HT-29 (cell line): ENCODE measurements at places on chromosomes 3 and 15. TPM values are rescaled to one million over a fixed set of nuclear protein-coding genes. Genes with fewer than 3 reads are reported as not detected.
A peak's percentile ranks its signal among the peaks of the same experiment; 100 is the strongest.

DNA sequence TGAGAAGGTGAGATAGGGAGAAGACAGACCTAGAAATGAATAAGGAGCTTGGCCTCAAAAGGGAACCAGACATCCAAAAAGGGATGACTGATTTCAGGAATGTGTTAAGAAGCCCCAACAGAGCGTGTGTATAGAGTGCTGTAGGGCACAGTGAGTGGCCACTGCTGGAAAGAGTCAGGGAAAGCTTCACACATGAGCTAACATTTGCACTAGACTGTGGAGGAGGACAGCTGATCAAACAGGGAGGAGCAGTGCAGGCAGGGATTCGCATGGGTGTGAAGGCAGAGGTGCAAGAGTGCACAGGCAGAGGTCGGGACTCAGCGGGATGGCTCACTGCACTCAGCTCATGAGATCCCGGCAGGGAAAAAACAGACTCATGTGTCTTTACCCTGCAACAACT lies 61.8 kb downstream of the NPTN start:
- DNase-seq = no peak

GRCh38 chr3:73727854-73728253 lies 103.1 kb upstream of the PDZRN3 start:
- DNase-seq = no peak

The NEK4 gene
- 14.6 and 15.6 TPM in 2 replicates for total RNA-seq

- DNase-seq = no peak
Observed at GRCh38 chr3:83877910-83878309, 1080.9 kb upstream of the CADM2 start.

The MAGI1 gene
- 15.6 and 26.2 TPM in 2 replicates for total RNA-seq

GRCh38 chr3:169112153-169112892 lies 551.2 kb downstream of the MECOM start:
- DNase-seq = no peak

DNA sequence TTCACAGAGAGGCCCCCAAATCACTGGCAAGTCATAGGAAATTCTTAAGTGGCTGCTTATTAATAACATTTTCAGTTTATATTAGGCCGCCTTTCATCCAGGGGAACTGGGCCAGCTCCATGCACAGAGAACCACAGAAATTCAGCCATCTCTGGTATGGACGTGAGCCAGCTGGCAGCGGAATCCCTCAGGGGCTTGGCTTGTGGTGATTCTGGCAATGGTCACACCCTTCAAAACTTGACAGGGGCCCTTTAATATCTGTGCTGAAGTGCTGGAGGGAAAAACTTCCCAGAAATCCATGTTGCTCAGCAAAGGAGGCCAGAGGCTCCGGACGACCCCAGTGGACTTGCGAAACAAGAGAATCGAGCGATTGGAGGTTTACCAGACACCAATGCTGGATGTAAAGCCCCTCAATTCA lies 11.3 kb downstream of the PRICKLE2 start:
- DNase-seq = peak; percentile 29

DNA sequence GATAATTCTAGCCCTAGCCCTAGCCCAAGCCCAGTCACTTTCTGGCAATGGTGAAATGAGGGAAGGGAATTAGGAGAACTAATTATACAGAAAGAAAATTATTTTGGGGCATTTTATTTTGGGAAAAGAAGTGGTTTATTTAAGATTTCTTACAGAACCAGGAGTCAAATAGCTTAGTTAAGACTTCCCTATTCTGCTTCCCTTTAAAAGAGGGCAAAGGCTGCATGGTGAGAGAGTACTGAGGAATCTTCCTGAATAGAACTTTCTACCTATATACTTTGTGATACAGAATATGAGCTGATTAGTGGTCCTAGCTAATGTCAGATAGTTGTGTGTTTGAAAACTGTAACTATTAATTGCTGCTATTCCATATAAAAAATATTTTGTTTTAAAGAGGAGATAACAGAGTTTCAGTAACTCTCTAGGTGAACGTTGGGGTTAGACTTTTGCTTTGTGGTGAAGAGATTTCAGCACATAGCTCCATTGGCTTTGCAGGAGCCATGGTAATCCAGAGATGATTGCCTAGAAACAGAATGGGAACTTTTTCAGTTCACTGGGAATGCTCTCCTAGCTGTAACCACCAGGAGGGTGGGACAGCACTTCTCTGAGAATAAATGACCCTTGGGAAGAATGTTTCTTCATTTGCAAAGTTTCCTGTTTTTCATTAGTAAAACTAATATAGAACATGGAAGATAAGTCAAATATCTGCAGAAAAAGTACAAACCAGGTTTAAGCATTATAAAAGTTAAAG lies 5.3 kb upstream of the GCSAM start:
- no peak for DNase-seq

GRCh38 chr3:183766107-183766506 lies 59.3 kb downstream of the MAP6D1 start:
- DNase-seq = no peak

GRCh38 chr3:98699132-98699531 lies 64.0 kb upstream of the ST3GAL6 start:
- DNase-seq = no peak

The ROBO2 gene
- 0.55 and 2.8 TPM in 2 replicates for total RNA-seq

DNA sequence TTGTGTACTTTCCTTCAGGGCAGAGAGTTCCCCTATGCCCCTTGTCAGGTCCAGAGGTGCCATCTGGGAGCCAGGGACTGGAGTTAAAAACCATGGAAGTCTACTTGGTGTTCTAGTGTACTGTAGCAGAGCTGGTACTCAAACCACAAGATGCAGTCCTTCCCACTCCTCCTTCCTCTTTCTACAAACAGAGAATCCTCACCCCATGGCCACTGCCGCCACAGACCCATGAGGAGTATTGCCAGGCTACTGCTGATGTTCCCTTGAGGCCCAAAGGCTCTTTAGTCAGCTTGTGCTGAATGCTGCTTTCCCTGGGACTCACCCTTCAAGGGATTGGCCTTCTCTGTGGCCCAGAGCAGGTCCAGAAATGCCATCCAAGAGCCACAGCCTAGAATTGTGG lies 229.2 kb upstream of the ZPLD1 start:
- no peak for DNase-seq

DNA sequence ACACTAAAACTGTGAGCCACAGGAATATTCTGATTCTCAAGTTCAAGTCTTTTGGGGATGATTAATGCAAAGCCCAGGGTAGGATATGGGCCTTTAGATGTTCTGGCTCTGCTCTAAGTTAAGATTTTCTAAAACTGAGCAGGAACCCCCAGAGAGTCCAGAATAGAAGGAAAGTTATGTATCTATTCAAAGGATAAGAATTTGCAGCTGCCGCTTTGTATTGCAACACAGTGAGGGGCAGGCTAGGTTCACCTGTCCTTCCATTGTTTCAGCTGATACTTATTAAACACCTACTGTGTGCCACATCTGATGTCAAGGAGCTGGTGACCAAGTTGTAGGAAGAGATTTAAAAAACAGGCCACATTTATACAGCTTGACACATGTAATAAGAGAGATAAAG lies 290.4 kb downstream of the MAGI1 start:
- DNase-seq = no peak

GRCh38 chr3:140285380-140285779 lies 350.4 kb downstream of the CLSTN2 start:
- DNase-seq = no peak

GRCh38 chr3:45689787-45690145 lies 570 bp downstream of the SACM1L start:
- DNase-seq = peak; percentile 21

- DNase-seq = no peak
Observed at GRCh38 chr3:151688571-151688970, 45.2 kb upstream of the AADACL2 start.

DNA sequence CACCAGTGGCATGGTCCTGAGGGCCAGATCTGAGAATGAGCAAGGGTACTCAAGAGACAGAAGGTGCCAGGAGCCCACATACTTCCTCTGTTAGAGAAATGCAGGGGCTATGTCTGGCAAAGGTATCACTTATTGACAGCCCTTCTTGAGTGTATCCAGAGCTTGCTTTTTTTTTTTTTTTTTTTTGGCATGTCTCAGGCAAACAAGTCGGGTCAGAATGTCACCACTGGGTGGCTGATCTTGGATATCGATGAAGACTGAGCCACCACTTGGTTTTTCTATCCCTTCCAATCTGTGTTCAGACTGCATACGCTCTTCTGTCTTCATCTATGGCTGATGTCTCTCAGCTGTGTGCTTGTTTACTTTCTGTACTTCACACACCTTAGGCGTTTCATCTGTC lies 363.4 kb upstream of the C2CD4B start:
- DNase-seq = peak; percentile 9

DNA sequence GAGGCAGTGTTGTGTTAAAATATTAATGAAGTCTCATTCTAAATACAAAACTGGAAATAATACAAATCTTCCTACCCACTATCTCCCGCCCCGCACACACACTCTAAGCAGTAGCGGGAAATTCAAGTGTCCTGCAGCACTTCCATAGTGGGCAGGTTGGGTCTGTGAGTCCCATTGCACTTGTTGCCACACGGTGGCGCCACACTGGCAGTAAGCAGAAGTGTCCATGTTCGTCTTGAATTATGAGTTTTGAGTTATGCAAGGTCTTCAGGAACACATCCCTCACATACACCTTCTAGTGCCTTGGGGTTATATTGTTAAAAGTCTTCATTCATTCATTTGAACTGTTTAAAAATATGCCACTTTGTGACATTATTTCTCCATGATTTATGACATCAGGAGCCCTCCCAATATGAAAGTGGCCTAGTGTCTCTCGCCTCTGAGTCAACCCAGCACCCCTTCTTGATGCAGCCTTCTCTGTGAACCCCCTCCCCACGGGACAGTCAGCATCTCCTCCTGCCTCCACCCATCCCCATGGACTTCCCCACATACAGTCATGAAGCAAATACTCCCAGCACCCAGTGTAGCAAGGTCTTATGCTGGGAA lies 17.6 kb upstream of the CCDC174 start:
- DNase-seq = peak; percentile 55

DNA sequence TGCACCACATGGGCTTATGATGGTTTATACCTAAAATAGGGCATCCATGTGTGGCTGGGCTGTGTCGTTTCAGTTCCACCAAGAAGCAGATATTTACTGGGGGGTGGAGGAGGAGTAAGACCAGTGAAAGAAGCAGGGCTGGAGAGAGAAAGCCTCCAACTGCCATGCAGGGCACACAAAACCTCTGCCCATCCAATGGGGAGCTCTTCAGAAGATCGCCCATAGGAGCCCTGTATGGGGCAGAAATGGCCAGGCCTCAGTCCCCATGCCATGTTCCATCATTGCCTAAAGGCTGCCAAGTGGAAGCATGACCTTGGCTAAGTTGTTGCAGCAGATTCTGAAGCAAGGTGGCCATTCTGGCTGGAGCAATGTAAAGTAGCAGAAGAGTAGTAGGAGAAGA lies 277.0 kb downstream of the MEX3B start:
- DNase-seq = no peak

GRCh38 chr15:31098953-31099740 lies 2.4 kb downstream of the TRPM1 start:
- peak; percentile 33 for DNase-seq

GRCh38 chr15:62125773-62126172 lies 39.3 kb downstream of the C2CD4B start:
- peak; percentile 54 for DNase-seq

- no peak for DNase-seq
Observed at GRCh38 chr3:177491296-177492032, 294.2 kb upstream of the TBL1XR1 start.

GRCh38 chr3:178492491-178492890 lies 43.7 kb upstream of the KCNMB2 start:
- DNase-seq = no peak

DNA sequence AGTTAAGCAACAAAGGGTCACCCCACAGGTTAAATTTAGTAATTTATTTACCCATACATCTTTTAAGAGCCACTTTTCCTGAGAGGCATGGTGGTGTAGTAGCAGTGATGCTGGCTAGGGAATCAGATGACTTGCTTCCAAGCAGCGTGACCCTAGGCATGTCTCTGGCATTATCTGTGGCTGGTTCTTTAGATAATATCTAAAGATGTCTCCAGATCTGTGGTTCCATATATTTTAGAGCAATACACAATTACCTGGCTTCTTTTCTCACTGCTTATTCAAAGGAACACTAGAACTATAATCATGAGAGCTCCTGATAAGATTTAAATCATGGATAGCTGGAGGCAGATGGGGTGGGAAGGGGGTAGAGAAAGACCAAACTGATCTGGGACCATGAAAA lies 21.1 kb upstream of the MEIS2 start:
- DNase-seq = no peak

DNA sequence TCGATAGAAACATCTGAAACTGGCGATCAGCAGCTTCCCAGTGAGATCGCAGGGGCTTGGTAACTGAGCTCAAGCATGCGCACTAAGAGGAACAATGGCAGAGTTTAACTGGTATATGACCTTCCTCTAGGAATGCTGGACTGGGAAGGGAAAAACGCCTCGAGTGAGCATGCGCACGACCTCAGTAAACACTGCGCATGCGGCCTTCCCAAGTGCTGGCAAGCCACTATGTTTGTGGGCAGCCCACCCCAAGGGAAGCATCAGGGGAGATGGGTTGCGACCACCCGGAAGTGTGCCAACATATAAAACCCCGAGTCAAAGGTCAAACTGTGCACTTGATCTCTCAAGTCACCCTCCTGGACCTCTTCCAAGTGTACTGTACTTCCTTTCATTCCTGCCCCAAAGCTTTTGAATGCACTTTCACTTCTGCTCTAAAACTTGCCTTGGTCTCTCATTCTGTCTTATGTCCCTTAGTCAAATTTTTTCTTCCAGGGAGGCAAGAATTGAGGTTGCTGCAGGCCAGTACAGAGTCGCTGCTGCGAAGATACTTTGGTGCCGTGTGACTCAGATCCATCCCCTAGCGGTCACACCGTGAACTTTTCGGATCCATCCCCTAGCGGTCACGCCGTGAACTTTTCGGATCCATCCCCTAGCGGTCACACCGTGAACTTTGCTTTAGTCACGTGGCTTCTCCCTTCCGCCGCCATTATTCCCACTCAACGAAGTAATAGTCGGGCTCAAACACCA lies 243.3 kb downstream of the FAM43A start:
- no peak for DNase-seq

- no peak for DNase-seq
Observed at GRCh38 chr3:165503825-165504224, 307.6 kb upstream of the SLITRK3 start.

GRCh38 chr3:101940521-101941317 lies 91.4 kb downstream of the NFKBIZ start:
- DNase-seq = no peak

GRCh38 chr15:51833772-51834171 lies 4.3 kb downstream of the TMOD3 start:
- DNase-seq = no peak

GRCh38 chr3:124793054-124793739 lies 62.9 kb downstream of the UMPS start:
- DNase-seq = no peak

The LYZL4 gene
- not detected in 2 replicates for total RNA-seq

DNA sequence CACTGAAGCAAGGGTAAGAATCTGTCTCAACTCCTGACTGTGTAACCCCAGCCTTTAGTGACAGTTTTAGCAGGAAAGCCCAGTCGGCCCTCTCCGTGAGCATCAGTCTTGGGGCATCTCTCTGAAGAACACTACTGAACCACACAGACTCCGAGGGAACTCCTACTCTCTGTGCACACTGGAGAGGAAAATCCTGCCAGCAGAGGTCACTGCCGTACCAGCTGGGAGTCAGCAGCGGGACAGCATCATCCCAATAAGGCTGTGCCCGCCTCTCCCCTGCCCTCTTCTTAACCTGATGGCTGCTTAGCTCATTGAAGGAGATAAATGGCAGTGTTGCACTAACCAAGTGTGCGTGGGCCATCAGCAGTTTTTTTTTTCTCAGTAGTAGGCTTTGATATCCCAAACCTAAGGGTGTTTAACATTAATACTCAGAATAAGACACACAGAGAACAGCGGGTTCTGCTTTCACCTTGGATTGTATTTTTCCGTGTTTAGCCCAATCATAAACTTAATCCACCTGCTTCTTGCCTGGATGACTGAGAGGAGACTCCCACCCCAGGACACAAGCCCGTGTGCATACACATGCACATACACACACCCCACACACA lies 26.6 kb upstream of the RASA2 start:
- peak; percentile 91 for DNase-seq
